ENCODE measurements at places on chromosomes 4 and X.

- DNase-seq: no peak
Measured at GRCh38 chr4:126375462-126376054, 1060.8 kb downstream of the FAT4 start.

- DNase-seq: no peak
Measured at GRCh38 chr4:184671101-184671500, 21.6 kb downstream of the PRIMPOL start.

DNA sequence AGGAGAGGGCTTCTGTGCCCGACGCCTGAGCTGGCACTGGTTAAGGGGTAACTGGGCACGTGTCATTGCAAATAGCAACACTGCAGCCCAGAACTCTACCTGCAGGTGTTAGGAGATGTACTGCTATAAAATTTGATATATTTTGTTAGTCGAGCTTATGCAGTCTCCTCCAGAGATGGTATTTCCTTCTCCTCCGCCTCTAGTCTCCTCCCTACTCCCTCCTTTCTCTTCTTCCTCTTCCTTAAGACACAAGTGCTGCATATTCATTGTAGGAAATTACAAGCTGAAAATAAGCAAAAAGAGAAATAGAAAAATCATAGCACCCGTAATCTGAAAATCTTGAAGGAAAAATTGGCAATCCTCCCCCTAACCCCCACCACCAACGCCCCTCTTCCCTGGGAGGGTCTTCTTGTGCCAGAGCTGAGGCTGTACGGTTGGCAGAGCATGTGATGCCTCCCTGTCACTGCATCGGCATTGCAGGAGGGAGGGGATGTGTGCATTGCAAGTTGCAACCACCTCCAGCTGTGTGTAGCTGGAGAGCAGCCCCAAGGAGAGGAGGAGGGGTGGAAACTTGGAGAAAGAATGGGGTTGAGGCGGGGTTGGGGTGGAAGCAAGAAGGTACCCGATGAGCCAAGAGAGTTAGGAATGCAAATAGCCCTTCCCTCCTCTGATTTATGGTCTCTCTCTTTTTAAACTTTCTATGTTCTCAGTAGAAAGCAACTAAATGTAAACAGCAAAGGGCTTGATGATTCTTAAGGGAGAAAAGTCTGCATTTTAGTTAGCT is 48.3 kb upstream of the MND1 start:
- DNase-seq: no peak

- no peak for DNase-seq
Measured at GRCh38 chr4:173252024-173252935, 81.9 kb downstream of the HMGB2 start.
